ENCODE measurements at places on chromosomes 1 and 21. TPM values are rescaled to one million over a fixed set of nuclear protein-coding genes. Genes with fewer than 3 reads are reported as not detected.

GRCh38 chr1:76303340-76303717, 228.8 kb downstream of the ST6GALNAC3 start:
- no peak for DNase-seq
- H3K36me3 ChIP-seq: no peaks in the 10 kb centered on the region
- no peak overlapping the region for H3K27ac ChIP-seq
- no peaks in the 10 kb centered on the region for H3K4me1 ChIP-seq

DNA sequence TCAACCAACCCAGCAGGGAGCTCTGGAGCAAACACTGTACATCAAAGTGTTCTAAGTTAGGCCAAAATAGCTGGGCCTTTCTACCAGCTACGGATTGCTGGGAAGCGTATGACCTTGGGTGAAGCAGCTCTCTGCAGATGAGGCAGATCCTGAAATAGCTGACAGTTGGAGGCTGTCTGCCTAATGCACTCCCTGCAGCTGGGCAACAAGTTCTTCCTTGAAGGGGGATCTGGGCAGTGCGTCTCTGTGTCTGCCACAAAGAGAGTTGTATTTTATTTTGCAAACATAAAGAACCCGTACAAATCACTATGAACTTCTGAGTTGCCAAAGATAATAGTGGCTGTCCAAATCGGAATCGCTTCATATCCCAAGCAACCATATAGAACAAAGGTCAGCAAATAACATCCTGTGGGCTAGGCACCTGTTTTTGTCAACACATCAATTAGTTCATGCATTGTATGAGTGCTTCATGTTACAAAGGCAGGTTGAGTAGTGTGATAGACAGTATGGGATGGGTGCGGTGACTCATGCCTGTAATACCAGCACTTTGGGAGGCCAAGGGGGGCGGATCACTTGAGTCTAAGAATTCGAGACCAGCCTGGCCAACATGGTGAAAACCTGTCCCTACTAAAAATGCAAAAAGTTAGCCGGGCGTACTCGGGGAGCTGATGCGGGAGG, 29.1 kb upstream of the KLF17 start:
- no peak overlapping the region for H3K27ac ChIP-seq
- H3K4me1 ChIP-seq: peaks cover 3% of the 10 kb centered on the region
- H3K27me3 ChIP-seq: peaks cover 3% of the 10 kb centered on the region
- DNase-seq: no peak
- H3K36me3 ChIP-seq: no peaks in the 10 kb centered on the region

DNA sequence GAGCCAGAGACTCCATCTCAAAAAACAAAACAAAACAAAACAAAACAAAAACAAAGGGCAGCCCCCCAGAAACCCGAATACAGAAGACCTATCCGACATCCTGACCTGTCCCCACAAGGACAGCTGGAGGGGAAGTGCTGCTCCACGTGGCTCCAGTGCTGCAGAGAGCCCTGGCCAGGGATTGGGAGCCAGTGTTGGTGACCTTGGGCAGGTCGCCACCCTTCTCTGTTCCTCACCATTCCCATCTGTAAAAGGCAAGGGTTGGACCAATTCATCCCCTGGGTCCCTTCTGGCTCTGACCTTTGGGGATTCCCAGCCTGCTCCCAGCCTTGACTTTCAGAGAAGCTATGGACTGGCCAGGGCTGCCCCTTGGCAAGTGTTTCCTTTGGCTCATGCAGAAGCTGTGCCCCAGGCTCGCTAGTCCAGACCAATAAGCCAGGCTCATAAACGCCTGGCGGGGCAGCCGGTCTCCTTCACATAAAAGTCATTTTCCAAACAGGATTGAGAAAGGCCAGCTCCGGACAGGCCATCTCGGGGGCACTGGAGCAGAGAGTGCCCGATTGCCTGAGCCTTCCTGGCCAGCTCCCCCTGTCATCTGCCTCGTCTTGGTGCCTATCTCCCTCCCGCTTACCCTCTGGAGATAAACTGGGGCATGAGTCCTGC, 20.0 kb upstream of the PADI1 start:
- H3K4me3 ChIP-seq: no peak overlapping the region
- H3K36me3 ChIP-seq: no peaks in the 10 kb centered on the region
- no peak overlapping the region for H3K27ac ChIP-seq
- H3K4me1 ChIP-seq: peaks cover 7% of the 10 kb centered on the region

DNA sequence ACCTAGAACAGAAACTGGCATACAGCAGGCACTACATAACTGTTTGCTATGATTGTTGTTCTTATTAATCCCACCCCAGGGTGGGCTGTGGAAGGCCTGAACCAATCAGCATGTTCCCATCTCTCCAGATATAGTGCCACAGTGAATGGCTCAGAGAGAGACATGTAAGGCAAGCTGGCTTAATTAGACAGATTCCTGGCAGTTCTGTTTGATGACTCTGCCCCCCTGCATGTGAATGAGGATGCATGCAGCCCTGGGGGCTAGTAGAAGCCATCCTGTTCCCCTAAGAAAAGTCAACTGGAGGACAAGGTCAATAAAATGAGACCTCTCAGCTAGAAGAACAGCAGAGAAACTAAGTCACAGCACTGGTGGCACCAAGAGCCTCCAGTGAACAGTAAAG, 130.3 kb downstream of the GLIS1 start:
- H3K4me1 ChIP-seq: peaks cover 4% of the 10 kb centered on the region
- H3K36me3 ChIP-seq: no peaks in the 10 kb centered on the region

The DISP1 gene
- 4.1 TPM for total RNA-seq

The ZNF678 gene
- 4.7 TPM for total RNA-seq

The CFHR5 gene
- not detected for total RNA-seq
